Right renal pelvis (tissue), 4 donors: ENCODE measurements at places on chromosomes 4 and X.

- no peak for DNase-seq
These were observed 597.7 kb downstream of the PCDH18 start for GRCh38 chr4:136934601-136935000.

GRCh38 chr4:17517664-17518063 is 2.7 kb downstream of the CLRN2 start:
- no peak for DNase-seq

DNA sequence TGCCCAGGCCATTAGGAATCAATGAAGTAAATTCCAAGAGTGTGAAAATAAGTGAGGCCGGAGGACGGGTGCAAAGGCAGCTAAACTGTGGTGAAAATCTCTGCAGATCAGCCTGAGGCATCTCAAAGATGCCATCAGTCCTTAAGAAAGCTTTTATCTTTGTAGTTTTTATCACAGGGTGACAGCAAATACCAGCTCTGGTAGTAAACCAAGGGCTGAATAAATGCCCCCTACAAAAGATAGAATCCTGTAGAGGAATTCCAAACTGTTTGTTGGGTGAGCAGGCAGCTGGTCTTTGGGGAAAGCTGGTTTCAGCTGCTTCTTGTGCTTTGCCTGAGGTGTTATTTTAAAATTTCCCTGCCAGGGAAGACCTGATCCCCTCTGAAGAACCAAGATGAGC is 21.6 kb upstream of the RBM47 start:
- DNase-seq, result no peak

- DNase-seq, result no peak
These were observed 37.8 kb downstream of the CNKSR2 start for GRCh38 chrX:21412029-21412428.

- no peak for DNase-seq
These were observed 48.6 kb downstream of the HAUS3 start for GRCh38 chr4:2193326-2193725.

DNA sequence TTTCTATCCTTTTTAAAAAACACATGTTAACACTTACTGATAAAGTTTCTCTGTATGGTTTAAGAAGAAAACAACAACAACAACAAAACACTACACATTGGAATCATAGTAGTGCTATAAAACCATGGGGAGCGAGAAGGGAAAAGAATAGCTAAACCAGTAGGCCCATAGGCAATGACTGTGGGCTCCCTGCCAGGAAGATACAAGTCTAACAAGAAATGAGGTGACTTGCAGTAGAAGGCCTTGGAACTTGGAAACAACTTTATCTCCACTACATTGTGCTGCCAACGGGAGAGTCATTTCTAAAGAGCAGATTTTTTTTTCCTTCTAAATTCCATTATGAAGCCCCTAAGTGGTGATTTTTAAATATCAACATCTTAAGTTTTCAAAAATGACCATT is 78.0 kb downstream of the GPC4 start:
- DNase-seq, result no peak
